ENCODE measurements at places on chromosomes 11 and 22.

GRCh38 chr11:81888391-81888790 lies 845.3 kb downstream of the FAM181B start:
- no peak for DNase-seq

GRCh38 chr11:17855531-17856290 lies 121.1 kb downstream of the KCNC1 start:
- no peak for DNase-seq

DNA sequence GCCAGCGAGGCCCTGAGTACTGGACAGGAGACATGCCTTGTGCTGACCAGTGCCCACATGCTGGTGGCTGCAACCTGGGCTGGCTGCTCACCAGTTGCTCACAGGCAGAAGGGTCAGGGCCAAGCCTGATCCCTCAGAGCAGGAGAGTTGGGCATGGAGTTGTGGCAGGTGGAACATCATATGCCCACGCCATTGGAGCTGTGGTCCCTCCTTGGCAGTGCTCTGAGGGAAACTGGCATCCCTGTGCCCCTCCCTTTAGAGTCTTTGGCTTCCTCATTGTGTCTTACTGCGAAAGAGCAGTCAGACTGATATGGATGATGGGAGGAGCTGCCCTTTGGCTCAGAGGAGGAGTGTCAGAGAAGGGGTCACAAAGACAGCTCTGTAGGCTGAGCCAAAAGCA lies 3.1 kb upstream of the MYEOV start:
- no peak for DNase-seq

GRCh38 chr11:91783173-91783572 lies 441.4 kb upstream of the FAT3 start:
- DNase-seq = no peak

- DNase-seq = peak; percentile 59
These were observed 39.4 kb upstream of the CFAP300 start for GRCh38 chr11:102007567-102008437.

DNA sequence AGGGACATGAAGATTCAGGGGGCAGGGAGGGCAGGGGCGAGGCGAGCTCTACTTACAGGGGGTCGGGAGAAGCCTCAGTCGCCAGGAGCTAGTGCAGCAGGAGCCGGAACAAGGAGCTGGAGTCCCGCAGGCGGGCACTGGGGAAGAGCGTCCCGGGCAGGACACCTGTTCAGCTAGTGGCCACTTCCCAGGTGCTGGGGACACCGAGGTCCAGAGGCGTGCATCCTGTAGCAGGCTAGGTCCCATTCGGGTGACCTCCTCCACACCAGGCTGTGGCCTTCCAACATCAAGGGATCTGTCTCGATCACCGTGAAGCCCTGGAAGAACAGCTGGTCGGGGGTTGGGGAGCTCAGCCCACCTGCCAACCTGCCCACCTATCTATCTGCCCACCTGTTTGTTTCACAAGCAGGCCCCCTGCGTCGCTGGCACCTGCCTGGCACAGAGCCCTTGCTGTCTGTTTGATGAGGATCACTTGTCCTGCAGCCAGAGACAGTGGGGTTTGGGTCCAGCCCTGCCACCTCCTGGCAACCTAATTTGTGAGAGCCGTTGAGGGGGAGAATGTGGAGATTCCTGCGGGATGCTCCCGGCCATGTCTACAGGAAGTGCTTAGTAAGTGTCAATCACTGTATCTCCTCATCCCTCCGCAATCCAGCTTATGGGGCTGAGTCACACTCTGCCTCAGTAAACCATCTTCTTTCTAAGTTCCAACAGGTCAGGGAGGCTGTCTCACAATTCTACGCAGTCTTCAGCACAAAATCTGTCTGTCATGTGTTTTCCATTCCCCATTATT lies 940.9 kb downstream of the BRD1 start:
- DNase-seq = no peak

GRCh38 chr11:65310215-65310614 lies 4.5 kb upstream of the CDC42EP2 start:
- no peak for DNase-seq

DNA sequence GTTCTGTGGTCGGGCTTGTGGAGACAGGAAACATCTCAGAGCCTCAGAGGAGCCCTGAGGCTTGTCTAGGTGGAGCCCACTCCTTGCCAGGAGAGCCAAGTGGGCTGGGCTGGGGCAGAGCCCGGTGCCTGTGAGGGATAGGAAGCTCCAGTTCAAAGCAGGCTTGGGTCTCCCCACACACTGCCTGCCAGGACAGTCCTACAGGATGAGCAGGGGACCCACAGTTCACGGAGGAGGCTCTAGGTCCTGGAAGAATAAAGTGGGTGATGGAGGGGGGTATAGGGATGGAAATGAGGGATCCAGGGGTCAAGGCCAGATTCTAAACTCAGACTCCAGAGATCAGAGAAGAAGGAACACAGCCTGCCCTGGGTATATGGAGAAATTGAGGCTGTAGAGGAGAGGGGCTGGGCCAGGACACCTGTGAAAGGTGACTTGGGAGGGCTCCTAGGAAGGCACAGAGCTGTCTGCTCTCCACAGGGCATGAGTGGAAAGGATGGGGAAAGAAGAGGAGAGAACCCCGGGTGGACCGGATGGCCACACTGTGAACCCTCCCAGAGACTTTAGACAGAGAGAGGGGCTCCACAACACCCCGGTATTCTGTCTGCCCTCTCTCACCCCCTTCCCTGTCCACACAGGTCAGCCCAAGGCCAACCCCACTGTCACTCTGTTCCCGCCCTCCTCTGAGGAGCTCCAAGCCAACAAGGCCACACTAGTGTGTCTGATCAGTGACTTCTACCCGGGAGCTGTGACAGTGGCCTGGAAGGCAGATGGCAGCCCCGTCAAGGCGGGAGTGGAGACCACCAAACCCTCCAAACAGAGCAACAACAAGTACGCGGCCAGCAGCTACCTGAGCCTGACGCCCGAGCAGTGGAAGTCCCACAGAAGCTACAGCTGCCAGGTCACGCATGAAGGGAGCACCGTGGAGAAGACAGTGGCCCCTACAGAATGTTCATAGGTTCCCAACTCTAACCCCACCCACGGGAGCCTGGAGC lies 7.4 kb downstream of the IGLL5 start:
- no peak for DNase-seq

- no peak for DNase-seq
These were observed 175.2 kb downstream of the DBX1 start for GRCh38 chr11:19985111-19985510.

- no peak for DNase-seq
These were observed 274.4 kb downstream of the C11orf87 start for GRCh38 chr11:109696191-109696897.

GRCh38 chr11:794013-794765 lies 3.9 kb downstream of the SLC25A22 start:
- no peak for DNase-seq

GRCh38 chr11:34263441-34264091 lies 94.2 kb downstream of the ABTB2 start:
- no peak for DNase-seq

GRCh38 chr11:30046578-30046945 lies 29.7 kb upstream of the KCNA4 start:
- peak; percentile 76 for DNase-seq

DNA sequence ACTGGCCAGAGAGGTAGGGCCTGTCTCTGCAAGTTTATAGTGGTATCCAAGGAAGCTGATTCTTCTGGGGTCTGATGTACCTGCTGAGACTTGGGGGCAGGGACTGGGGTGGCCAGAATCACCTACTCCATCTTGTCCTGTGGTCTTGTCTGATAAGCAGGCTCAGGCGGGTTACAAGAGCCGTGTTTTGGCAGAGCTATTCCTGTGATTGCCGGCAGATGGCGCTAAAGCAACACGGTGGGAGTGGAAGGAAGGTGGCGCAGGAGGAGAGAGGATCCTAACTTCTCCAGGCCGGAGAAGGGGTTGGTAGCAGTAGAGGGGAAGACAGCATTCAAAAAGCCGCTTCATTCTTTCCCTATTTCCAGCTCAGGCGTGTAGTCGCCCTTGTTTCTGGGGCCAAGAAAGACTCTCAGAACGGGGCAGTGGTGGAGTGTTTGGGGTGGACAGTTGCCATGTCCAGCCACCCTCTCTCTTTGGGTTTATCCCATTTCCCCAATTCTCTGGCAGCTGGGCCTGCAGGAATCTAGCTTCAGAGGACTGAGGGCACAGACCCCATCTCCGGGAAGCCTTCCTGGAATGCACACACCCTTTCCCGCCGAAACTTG lies 15.1 kb downstream of the CHRM1 start:
- peak; percentile 84 for DNase-seq

GRCh38 chr22:38171927-38172831 lies 9.5 kb downstream of the PLA2G6 start:
- DNase-seq = peak; percentile 43

- no peak for DNase-seq
These were observed 8.8 kb upstream of the MYRF start for GRCh38 chr11:61743486-61744095.

GRCh38 chr11:117551761-117552343 lies 224.2 kb downstream of the CEP164 start:
- no peak for DNase-seq

- DNase-seq = peak; percentile 69
These were observed 30.1 kb downstream of the ATG16L2 start for GRCh38 chr11:72844356-72844755.

GRCh38 chr11:124479561-124479960 lies 34.1 kb upstream of the OR8B8 start:
- no peak for DNase-seq

- DNase-seq = no peak
These were observed 197.1 kb upstream of the ARHGAP20 start for GRCh38 chr11:110909336-110909735.

GRCh38 chr11:17933708-17934107 lies 79.1 kb downstream of the SERGEF start:
- no peak for DNase-seq

- DNase-seq = no peak
These were observed 18.7 kb downstream of the POU2AF1 start for GRCh38 chr11:111360150-111361043.

- no peak for DNase-seq
These were observed 11.7 kb downstream of the PHRF1 start for GRCh38 chr11:587978-588380.

DNA sequence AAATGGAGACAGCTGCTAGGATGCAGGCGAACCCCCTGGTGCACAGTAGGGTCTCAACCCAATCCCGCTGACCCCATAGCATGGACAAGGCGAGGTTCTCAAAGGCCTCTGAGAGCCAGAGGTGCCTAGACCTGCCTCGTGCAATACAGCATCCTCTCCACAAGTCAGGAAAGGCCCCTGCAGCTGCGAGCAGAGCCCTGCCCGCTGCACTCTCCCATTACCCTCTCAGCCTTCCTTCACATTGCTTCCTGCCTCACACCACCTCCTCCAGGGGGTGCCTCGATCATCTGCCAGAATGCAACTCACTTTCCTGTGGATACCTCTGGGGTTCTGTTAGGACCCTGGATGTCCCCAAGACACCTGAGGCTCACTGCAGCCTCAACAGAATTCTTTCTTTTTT lies 42.8 kb upstream of the TCF20 start:
- DNase-seq = no peak

DNA sequence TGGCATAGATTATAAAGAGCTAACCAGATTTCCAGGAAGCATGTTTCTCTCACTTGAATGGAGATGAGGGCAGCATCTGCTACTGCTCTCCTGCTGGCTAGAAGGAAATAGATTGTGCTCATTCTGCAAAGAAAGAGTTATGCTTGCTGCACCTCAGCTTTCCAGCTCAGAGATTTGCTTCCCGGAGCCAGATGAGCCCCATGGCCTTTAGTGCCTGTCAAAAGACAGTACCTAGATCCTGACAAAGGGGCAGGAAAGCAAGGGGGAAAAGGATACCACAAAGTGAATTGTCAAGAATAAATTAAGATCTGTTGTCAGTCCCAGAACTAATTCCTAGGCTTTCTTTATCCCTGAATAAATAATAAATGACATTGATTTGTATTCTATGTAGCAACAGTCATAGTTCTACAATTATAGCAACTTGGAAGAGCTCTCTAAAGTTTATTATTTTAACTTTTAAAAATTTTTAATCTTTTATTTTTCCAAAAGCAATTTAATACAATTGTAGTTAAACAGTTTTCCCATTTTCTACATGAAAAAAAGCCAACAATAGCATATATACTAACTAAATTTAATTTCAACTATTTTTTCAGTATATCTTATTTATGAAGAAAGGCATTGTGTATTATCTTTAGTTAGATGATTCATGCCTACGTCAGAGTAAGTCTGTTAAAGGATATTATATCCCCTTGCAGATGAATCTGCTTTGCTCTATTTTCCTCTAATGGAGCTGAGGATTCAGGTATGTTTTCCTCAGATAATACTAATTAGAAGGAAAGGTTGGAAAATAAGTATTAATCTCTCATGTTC lies 306.1 kb upstream of the DDI1 start:
- DNase-seq = peak; percentile 6

GRCh38 chr11:331358-332060 lies 10.8 kb upstream of the IFITM3 start:
- DNase-seq = no peak

GRCh38 chr22:35044607-35045390 lies 21.2 kb upstream of the ISX start:
- DNase-seq = no peak

- DNase-seq = peak; percentile 50
These were observed 639 bp downstream of the INCENP start for GRCh38 chr11:62124186-62125113.

DNA sequence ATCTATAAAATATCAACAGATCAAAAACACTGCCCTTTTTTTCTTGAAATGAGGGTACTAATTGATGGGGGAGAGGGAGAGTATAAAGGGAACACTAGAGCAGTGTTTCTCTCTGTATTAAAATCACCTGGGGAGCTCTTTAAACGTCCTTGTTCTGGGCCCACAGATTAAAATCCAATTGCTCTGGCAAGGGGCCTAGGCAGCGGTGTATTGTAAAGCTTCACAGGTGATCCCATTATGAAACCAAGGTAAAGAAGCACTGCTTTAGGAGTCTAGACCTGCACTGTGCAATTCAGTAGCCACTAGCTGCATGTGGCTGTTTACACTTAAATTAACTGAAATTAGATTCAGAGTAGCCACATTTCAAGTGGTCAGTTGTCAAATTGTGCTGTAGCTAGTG lies 3.0 kb downstream of the AQP11 start:
- no peak for DNase-seq

GRCh38 chr11:11407763-11408084 lies 54.7 kb upstream of the CSNK2A3 start:
- no peak for DNase-seq

GRCh38 chr11:63273685-63274084 lies 30.3 kb upstream of the SLC22A25 start:
- DNase-seq = no peak

GRCh38 chr11:70445605-70446004 lies 47.3 kb downstream of the CTTN start:
- DNase-seq = no peak

- DNase-seq = no peak
These were observed 10.6 kb upstream of the CARD10 start for GRCh38 chr22:37529652-37530345.

Measured in SK-MEL-5 (cell line).